ENCODE measurements at places on chromosomes 3 and 15. TPM values are rescaled to one million over a fixed set of nuclear protein-coding genes. Genes with fewer than 3 reads are reported as not detected.
A peak's percentile ranks its signal among the peaks of the same experiment; 100 is the strongest.

DNA sequence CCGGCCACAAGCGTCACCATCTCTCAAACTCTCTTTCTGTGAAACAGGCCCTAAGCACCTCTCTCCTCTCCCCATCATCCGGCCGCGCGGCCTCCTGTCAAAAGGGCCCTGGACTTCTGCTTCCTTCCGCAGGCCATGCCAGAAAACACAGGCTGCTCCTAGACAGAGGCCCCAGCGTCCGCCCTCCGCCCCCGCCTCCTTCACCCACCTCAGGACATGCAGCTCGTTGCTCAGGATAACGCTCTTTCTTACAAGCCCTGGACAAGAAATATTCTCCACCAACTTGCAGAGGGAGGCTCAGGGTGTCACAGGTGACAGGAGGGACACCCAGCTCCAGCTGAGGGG lies 212.0 kb downstream of the XXYLT1 start:
- no peak for DNase-seq

- DNase-seq: no peak
Observed at GRCh38 chr15:71698742-71699141, 111.6 kb upstream of the NR2E3 start.

ACSBG1 gene
- not detected for total RNA-seq

DNA sequence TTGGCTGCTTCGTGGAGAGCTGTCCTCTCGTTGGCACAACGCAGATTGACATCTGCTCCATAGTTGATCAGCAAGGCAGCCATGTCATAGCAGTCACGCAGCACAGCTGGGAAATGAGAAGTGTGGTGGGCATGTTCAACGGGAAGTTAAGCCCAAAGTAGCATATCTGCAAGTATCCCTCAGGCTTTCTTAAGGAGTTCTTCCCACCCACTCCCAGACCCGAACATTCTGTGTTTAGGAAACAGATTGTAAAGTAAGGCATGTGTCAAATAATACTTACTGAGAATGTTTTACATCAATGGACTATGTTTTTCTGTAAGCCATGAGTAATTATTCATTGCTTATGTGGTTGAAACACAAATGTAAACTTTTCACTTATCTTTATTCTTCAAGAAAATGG lies 9.2 kb downstream of the ASB14 start:
- DNase-seq: no peak

GRCh38 chr3:25088284-25088683 lies 339.8 kb upstream of the RARB start:
- no peak for DNase-seq

DNA sequence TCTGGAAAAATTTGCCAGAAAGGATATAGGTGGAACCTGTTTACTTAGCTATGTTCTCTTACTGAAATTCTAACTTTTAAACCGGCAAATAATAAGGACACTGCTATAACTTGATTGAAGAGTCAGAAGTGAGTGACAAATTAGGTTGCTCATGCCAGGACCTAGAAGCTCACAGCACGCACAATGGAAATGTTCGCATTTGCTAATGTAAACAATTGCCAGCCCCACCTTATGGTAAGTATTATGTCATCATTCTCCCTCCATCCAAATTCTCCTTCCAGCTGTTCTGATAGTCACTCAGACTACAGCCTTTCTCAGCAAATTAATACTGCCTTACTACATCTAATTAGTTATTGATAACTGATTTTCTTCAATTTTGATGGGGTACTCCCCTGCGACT lies 4.8 kb upstream of the STXBP5L start:
- no peak for DNase-seq

- DNase-seq: no peak
Observed at GRCh38 chr3:179880868-179881267, 155.9 kb downstream of the PEX5L start.

DNA sequence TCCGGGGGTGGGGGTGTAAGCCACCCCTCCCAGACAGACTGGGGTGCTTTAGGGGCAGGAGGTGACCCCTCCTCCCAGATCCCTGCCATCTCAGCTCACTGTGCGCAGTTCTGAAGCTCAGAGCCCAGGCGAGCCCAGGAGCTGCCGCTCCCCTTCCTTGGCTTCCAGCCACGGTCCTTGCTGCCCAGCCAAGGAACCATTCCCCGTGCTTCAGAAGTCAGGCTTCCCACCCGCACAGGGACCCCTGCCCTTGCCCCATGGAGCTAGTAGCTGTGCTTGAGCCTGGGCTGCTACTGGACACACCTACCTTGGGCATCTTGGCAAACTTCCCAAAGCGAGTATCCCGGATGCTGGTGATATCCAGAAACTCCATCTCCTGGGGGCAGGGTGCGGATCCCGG lies 4.8 kb downstream of the PLCB2 start:
- DNase-seq: no peak

DNA sequence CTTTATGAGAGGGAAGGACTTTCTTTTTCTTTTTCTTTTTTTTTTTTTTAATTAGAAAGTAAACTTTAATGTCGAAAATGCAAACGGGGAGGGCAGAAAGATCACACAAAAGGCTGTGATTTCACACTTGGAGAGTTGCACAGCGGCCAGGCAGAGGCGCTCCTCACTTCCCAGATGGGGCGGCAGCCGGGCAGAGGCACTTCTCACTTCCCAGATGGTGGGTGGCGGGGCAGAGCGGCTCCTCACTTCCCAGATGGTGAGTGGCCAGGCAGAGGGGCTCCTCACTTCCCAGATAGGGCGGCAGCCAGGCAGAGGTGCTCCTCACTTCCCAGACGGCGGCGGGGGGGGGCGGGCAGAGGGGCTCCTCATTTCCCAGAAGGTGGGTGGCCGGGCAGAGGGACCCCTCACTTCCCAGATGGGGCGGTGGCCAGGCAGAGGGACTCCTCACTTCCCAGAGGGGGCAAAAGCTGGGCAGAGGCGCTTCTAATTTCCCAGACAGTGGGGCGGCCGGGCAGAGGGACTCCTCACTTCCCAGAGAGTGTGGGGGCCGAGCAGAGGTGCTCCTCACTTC lies 88.6 kb downstream of the ATP2B2 start:
- DNase-seq: no peak

GRCh38 chr3:136979204-136979603 lies 21.4 kb downstream of the IL20RB start:
- no peak for DNase-seq

DNA sequence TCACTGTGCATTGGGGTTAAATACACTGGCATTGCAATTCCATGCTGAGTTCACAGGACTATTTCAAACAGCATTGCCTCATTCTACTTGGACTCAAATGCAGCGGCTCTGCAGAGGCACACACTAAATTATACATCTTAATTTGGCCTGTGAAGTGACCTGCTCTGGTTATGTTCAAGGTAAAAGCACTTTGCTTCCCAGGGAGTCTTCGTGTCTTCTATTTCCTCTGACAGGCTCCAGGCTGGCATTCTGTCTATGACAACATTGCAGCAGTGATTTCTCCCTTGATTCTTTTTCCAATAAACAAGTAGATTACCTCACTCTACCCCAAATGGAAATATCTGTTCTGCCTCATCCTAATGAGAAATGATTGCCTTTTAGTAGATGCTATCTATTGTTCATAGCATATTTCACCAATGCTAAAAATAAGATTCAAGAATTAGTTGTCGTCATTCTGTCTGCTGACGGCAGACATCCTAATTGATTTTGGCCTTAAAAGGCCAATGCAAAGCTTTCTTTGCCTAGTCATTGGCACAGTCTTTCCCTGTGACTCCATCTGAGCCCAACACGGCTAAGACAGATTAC lies 33.8 kb downstream of the FMN1 start:
- DNase-seq: no peak

- no peak for DNase-seq
Observed at GRCh38 chr15:35654332-35654731, 108.4 kb upstream of the DPH6 start.

DNA sequence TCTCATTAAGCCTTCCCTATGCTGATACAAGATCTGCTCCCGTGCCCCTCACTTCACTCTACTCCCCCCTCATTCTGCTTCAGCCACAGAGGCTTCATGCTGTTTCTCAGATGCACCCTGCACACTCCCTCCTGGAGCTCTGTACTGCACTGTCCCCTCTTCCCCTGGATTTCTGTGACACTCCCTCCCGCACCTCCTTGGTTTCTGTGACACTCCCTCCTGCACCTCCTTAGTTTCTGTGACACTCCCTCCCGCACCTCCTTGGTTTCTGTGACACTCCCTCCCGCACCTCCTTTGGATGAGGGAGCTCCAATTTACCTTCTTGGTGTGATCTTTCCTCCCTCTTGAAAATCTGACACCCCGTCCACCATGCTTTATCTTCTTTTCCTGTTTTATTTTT lies 28.2 kb downstream of the BDH1 start:
- no peak for DNase-seq

- DNase-seq: no peak
Observed at GRCh38 chr15:99721896-99722295, 11.3 kb downstream of the LYSMD4 start.

ANKDD1A gene
- 39.3 TPM for total RNA-seq

DNA sequence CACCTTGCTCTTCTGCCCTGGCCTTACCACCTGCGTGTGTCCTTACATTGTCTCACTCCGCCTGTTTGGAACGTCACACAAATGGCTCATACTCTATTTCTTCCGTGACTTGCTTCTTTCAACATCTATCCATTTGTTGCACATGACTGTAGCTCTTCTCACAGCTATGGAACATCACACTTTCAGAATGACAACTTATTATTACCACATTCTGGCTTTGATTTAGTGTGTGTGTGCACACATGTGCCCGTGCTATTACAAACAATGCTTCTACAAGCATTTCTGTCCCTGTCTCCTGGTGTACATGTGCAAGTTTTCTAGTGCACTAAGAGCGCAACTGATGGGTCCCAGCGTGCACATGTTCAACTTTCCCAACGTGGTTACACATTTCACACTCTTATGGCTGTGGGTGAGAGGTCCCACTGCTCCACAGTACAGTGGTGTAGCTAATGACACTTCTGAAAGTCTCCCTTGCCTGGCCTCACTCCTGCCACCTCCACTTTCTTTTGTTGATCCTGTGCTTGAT lies 37.8 kb downstream of the PTH1R start:
- no peak for DNase-seq

- no peak for DNase-seq
Observed at GRCh38 chr15:71627188-71627587, 183.2 kb upstream of the NR2E3 start.

DNA sequence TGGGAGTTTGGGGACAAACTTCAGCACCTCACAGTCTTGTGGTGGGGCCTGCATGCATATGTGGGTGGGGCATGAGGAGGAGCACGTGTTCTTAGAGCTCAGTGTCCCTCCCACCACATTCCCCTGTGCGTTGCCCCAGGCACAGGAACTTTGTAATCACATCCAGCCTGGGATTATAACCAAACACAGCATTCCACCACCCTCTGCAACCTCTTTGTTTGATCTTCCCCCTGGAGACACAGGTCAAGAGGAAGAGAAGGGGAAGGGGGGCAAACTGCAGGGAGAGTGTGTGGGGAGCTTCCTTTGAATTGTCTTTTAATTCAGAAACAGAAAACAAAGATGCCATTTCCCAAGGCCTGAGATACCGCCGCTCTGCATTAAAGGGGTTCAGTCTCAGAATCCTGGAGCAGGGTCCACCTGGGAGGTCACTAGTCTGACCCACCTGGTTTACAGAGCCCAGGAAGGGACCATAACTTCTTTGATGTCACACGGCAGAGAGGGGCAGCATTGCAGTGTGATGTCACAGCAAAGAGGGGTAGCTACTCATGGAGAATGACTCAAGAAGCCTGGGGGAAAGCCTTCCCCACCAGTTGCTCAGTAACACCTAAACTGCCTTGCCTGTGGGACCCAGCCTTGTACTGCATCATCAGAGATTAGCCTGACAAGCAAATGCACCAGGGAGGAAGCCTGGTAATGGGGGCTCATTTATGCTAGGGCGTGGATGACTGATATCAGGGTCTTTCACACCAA lies 106.3 kb upstream of the RNU6-1 start:
- peak; percentile 52 for DNase-seq

GRCh38 chr3:48118322-48118721 lies 69.9 kb downstream of the CDC25A start:
- DNase-seq: no peak

DNA sequence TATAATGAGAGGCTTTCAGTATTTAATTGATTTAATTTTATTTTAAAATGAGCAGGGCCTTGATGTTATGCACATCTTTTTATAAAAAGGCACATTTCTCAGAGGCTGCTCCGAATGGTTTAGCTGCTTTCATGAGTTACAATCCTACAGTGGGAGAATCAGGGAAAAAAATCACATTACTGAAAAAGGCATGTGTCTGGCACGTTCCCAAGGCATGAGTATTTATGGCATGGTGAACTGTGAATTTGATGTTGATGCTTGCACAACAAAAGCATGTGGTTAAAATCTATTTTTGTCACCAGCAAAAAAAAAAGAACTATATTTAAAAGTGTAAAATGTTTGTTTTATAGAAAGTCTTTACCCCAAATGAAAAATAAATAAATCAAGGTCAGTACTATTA lies 485.2 kb upstream of the ROBO2 start:
- no peak for DNase-seq

DNA sequence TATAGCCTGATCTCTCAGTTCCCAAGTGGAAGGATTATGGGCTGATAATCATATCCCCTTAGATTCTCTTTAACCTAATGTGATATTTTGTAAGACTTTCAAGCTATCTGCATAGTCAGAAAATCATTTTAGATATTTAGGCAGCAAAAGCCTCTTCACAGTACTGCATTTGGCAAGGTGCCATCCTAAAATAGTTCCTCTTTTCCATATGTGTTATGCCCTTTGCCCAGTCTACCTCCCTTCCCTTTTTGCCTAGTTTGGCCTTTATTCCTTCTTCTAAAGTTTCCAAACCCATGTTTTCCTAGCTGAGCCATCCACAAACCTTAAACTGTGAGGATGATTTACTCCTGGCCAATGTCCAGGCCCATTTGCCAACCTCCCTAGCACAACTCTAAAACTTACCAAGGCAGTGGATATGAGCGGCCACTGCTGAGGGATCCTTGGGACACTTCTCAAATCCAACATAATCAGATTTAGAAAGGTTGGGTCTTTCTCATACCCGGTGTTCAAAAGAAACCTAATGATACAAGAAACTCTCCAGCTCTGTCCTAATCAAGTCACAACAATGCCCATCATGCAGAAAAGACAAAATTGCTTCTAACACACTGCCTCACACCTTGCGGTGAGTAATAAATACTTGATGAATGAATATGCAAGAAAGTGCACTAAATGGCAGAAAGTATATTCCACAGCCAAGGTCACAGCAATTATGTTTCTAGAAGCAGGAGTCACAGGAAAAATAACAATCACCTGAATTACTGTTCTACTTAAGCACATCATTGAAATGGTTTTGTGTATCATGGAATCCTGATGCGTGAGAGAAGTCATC lies 493.9 kb downstream of the NLGN1 start:
- DNase-seq: no peak

DNA sequence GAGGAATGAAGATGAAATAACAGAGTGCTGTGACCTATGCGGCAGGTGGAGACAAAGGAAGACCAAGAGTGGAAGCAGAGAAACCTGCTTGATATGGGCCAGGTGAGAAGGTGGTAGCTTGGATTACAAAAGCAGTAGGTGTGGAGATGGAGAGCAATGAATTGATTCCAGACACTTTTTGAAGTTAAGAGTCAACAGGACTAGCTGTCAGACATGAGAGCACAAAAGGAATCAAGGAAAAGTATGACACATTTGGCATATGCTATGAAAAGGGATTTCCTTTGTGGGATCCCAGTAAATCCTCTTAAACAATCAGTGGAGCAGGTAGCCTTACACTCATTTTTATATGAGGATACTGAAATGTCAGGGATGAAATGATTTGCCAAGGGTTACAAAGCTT lies 160.5 kb downstream of the GREM1 start:
- DNase-seq: no peak

CCDC9B gene
- 19.3 TPM for total RNA-seq

SPTSSB gene
- total RNA-seq: not detected

GRCh38 chr3:69104586-69104985 lies 17.8 kb downstream of the LMOD3 start:
- no peak for DNase-seq
